Stomach (tissue), 19 donors: ENCODE measurements at places on chromosomes 6 and 20. TPM values are rescaled to one million over a fixed set of nuclear protein-coding genes. Genes with fewer than 3 reads are reported as not detected.

GRCh38 chr6:1215884-1216487 is 95.9 kb upstream of the FOXQ1 start:
- DNase-seq, result no peak
- H3K36me3 ChIP-seq, result no peaks in the 10 kb centered on the region
- no peaks in the 10 kb centered on the region for H3K4me1 ChIP-seq
- no peak overlapping the region for H3K27ac ChIP-seq
- no peak overlapping the region for H3K4me3 ChIP-seq
- no peaks in the 10 kb centered on the region for H3K27me3 ChIP-seq

GRCh38 chr20:3611901-3612300 is 51.3 kb downstream of the GFRA4 start:
- H3K27ac ChIP-seq, result no peak overlapping the region
- H3K27me3 ChIP-seq, result no peaks in the 10 kb centered on the region
- peaks cover 34% of the 10 kb centered on the region for H3K36me3 ChIP-seq
- no peak overlapping the region for H3K4me3 ChIP-seq
- no peak for DNase-seq
- no peaks in the 10 kb centered on the region for H3K4me1 ChIP-seq

DNA sequence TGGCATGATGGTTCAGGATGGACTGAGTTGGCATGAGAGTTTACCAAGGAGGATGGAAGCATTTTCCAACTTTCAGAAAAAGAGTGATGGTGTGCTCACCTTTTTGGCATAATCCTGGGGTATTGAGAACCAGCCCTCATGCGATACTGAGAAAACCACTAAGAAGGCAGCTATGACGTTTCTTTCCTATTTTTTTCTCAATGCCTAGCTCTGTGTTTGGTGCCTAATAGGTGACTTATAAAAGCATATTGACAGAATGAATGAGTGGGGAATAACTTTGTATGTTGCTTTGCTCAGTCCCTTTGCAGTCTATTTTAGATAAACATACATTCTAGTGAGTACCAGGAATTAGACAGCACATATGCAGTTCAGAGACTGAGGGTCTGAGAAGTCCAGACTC is 816.3 kb downstream of the DHX35 start:
- DNase-seq, result no peak
- no peaks in the 10 kb centered on the region for H3K27me3 ChIP-seq
- H3K4me1 ChIP-seq, result no peaks in the 10 kb centered on the region
- no peak overlapping the region for H3K4me3 ChIP-seq

- DNase-seq, result no peak
- H3K27ac ChIP-seq, result no peak overlapping the region
- H3K4me1 ChIP-seq, result no peaks in the 10 kb centered on the region
- no peaks in the 10 kb centered on the region for H3K36me3 ChIP-seq
- H3K27me3 ChIP-seq, result no peaks in the 10 kb centered on the region
Observed at GRCh38 chr20:46214824-46215488, 93.3 kb downstream of the CDH22 start.

Gene UBE2C
- total RNA-seq, result not detected

Gene ZNF391
- 1.8 TPM for total RNA-seq

Gene PI3
- not detected for total RNA-seq

Gene OPN5
- total RNA-seq, result not detected
